ENCODE measurements at places on chromosomes 6 and 20.

GRCh38 chr6:163707387-163708355 lies 293.2 kb downstream of the QKI start:
- no peak for DNase-seq

DNA sequence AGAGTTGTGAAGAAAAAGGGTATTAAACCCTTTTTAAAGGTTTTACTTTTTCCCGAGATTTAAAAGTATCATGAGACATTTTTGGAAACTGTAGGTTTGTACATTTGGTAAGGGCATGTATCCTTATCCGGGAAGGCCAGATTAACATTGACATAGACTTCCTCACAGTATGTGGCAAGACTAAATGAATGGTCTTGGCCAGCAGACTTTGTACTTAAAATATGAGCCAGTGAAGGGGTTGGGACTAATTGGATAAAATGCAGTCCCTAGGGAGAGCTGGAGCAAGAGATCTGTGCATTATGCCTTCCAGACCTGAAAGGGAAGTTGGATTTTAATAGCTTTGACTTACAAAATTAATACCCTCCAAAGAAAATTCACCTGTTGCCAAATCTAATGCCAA lies 60.4 kb upstream of the CCN2 start:
- no peak for DNase-seq

- DNase-seq = no peak
Measured at GRCh38 chr6:34068462-34069044, 77.3 kb downstream of the GRM4 start.

- peak; percentile 37 for DNase-seq
Measured at GRCh38 chr6:35596448-35597442, 84.0 kb upstream of the TULP1 start.

DNA sequence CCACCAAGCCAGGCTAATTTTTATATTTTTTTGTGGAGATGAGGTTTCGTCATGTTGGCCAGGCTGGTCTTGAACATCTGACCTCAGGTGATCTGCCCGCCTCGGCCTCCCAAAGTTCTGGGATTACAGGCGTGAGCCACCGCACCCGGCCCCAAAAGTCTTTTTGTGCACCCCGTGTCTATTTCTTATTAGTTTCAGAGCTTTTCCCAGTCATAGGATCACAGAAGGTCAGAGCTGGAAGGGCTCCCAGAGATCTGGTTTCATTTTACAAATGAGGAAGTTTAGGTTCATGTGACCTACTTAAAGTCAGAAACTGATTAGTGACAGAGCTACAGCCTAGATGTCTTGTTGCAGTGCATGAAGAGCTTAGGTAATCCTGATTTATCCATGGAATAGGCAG lies 1.6 kb upstream of the OGFRL1 start:
- no peak for DNase-seq

GRCh38 chr6:134447883-134448387 lies 130.0 kb upstream of the SGK1 start:
- no peak for DNase-seq

DNA sequence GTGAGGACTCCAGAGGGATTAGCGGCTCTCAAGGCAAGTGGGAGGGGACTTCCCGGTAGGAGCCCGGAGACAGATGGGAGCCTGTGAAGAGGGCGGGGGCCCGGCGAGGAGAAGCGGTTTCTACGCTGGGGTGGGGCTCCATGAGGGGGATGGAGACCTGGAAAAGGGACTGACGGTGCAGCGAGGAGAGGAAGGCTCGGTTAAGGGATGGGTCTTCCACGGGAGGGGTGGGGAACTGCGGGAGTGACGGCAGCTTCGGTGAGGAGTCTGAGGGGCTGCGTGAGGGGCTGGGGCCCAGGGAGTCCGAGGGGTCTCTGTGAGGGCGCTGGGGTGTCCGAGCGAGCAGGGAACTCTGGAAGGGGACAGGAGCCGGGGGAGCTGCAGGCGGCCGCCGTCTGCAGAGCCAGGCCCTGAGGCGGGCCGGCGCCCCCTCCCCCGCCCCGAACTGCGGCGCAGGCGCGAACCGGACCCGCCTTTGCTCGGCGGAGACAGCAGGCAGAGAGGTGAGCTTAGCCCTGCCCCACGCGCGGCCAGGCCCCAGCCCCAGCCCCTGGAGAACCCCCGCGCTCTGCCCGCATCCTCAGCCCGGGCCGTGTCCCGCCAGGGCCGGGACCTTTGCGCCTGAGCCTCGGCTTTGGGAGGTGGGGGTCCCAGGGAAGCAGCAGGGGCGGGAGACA lies at the start of gene NRSN2:
NRSN2 (plus strand) TSS at position 472 of the 677 bp plus-strand sequence. CDS start 2,533 bp downstream, outside the sequence.
- DNase-seq = peak; percentile 73

- DNase-seq = no peak
Measured at GRCh38 chr20:15673206-15673605, 900.0 kb downstream of the KIF16B start.

GRCh38 chr6:55082021-55082420 lies 92.3 kb upstream of the HCRTR2 start:
- DNase-seq = no peak

- no peak for DNase-seq
Measured at GRCh38 chr20:35305682-35306556, 13.7 kb upstream of the FAM83C start.

GRCh38 chr20:37670351-37670791 lies 23.5 kb upstream of the CTNNBL1 start:
- no peak for DNase-seq

DNA sequence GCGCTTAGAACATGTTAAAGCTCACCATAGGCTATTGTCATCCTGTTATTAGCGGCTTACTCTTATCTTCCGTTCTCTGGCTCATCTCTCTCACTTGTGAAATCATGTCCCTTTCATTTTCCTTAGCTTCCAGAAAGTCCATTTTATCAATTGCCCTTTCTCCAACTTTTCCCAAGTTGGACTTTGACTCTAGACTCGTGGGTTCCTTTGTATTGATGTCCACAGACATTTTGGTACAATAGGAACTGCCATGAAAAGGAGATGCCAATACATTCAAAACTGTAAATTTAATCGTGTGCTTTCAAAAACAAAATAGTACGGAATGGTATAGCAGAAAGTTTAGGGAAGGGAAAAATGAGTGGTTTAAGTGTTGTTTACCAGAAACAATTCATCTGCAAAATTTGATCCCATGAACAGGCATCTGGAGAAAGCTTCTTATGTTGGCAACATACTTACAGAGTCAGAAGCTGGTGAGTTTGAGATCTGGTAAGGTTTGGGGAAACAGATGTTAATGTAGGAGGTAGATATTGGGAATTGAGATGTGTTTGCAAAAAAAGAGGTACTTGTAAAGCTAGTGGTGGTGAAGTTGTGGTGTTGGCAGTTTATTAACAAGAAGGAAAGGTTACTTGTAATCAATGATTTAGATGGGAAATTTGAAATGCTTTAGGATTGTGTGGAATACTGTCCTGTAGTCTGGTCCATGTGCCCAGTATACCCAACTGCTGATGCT lies 10.2 kb upstream of the HIVEP1 start:
- no peak for DNase-seq

GRCh38 chr6:169677096-169677495 lies 24.7 kb downstream of the WDR27 start:
- no peak for DNase-seq

- no peak for DNase-seq
Measured at GRCh38 chr6:149897855-149898744, at the start of gene RAET1E. TSS of gene RAET1E (minus strand) at chr6:149898113. CDS start at chr6:149890901, 7,212 bp downstream.

DNA sequence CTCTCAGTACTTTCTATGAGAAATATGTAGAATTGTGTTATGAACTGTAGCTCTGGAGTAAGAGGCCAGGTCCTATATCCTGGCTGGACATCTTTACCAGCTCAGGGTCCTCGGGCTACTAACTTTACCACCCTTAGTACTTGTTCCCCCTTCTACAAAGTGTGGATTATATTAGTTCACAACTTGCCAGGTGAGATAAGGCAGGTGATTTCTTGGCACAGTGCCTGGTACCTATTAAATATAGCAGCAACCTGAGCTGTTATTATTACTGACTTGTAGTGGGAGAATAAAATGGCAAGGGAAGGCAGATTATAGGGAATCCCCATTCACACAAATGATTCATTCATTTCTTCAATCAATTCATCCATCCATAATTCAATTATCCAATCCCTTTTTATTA lies 150.1 kb downstream of the DOK5 start:
- no peak for DNase-seq

DNA sequence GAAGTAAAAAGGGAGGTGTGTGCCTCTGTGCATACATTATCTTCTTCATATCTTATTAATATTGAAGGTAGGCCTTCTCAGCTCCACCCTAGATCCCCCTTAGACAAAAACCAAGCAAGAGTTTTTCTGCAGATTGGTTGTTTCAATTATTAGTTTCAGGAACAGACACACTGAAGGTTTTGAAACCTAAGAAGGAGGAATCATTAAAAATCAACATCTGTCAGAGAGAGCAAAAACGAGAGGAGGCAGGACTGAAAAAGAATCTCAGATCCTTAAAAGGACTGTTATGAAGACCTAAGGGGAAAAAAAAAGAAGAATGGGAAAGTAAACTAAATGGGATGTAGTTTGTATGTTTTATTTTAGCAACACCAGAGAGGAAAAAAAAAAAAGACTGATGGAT lies 560.8 kb upstream of the JAG1 start:
- DNase-seq = no peak

GRCh38 chr6:56652994-56653393 lies 10.3 kb upstream of the DST start:
- DNase-seq = no peak

GRCh38 chr6:158290040-158290439 lies 22.2 kb upstream of the TULP4 start:
- no peak for DNase-seq
